Mesendoderm (in vitro differentiated cells): ENCODE measurements at places on chromosomes 1 and 21.

- peak; percentile 98 for DNase-seq
Measured at GRCh38 chr1:185401019-185401418, 84.0 kb upstream of the IVNS1ABP start.

- DNase-seq, result no peak
Measured at GRCh38 chr1:177310326-177310725, 139.6 kb downstream of the BRINP2 start.

DNA sequence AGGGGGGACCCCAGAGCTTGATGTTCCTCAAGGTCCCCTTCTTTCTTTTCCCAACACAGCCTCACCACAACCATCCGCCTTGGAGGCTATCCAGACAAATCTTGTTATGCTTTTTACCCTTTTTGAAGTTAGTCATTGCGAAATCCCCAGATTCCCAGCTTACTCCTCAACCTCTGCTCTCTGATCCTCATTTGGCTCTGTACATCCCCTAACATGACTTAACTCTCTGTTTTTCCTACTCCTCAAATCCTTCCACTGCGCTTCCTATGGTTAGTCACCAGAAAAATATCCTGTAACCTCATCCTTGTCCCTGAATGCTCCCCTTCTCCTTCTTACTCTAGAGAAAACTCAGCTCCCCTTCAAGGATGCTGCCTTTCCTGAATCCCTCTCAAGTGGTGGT, 189.1 kb upstream of the POU3F1 start:
- DNase-seq, result no peak

- peak; percentile 79 for DNase-seq
Measured at GRCh38 chr21:36630485-36631206, 68.3 kb upstream of the SIM2 start.

DNA sequence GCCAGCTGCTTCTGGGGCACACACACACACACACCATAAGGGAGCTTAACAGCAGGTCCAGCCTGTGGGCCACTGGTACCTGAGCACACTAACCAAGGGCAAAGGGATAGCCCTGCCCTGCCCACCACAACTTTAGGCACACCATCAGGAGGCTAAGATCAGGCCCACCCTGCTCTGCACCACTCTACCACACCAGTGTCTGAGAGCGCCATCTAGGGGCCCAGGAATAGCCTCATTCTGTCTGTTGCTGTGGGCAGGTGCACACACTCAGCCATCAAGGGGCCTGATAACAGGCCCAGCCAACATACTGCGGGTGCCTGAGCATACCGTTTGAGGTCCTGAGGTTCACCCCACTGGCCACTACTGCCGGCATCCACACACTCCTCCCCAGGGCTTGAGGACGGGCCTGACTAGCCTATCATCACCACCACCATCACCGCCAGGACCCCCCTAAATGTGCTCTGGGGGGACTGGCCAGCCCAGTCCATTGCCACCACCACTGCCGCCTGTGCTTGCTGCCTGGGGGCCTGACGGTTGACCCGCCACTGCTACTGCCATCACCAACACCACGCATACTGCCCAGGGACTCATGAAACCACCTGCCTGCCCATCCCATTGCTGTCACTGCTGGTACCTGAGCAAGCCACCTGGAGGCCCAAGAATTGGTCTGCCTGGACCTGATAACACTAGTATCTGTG, 31.3 kb downstream of the NSL1 start:
- peak; percentile 77 for DNase-seq

GRCh38 chr1:41175546-41175945, 66.6 kb downstream of the SCMH1 start:
- DNase-seq, result no peak

- DNase-seq, result no peak
Measured at GRCh38 chr1:217946511-217946910, 315.4 kb downstream of the SPATA17 start.

- peak; percentile 83 for DNase-seq
Measured at GRCh38 chr1:157490467-157491165, 61.7 kb downstream of the FCRL5 start.

DNA sequence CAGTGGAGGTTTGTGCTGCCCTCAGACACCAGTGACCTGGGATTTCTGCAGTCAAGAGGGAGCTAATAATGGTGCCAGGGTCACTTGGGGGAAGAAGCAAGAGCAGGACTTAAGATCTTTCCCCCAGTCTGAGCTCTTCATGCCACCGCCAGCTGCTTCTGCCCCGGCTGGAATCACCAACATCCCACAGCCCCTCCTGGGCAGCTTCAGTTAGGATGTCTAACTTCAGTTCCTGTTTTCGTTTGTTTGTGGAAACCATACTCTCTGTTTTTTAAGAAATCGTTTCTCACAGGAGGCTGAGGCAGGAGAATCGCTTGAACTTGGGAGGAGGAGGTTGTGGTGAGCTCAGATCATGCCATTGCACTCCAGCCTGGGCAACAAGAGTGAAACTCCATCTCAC, 25.6 kb upstream of the PRDM2 start:
- DNase-seq, result no peak

- DNase-seq, result peak; percentile 91
Measured at GRCh38 chr1:32240140-32240951, 6.7 kb upstream of the FAM167B start.

- DNase-seq, result peak; percentile 89
Measured at GRCh38 chr1:226061841-226062557, 517 bp upstream of the H3-3A start.

DNA sequence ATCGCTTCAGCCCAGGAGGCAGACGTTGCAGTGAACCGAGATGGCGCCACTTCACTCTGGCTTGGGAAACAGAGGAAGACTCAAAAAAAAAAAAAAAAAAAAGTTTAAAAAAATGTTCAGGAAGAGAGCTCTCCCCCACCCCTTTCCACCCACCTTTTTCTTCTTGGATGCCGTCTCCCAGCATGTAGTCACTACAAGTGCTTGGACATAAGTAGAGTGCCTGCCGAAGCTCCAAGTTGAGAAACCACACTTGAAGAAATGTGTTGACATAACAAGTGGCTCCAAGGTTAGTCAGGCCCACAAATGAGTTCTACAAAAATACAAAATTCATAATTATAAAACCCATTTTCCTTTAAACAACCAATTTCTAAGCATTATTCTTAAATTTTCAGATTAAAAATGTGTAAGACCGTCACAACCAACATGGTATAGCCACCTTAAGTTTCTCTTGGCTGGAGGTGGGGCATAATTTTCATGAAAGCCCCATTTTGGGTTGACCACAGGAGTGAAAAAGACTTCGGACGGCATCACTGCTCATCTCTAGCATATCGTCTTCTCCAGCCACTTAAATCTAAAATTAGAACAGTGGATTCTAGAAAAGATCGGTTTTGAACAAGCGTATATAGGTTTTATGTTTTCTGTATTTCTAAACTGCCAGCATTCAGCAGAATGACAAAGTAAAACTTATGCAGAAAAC, 26.4 kb downstream of the USP48 start:
- no peak for DNase-seq
